ENCODE measurements at places on chromosomes 13 and 19.

- no peak for DNase-seq
Observed at GRCh38 chr19:34645551-34645950, 31.4 kb downstream of the SCGB2B2 start.

GRCh38 chr13:32585550-32586079 is 637 bp upstream of the PDS5B start:
- no peak for DNase-seq

DNA sequence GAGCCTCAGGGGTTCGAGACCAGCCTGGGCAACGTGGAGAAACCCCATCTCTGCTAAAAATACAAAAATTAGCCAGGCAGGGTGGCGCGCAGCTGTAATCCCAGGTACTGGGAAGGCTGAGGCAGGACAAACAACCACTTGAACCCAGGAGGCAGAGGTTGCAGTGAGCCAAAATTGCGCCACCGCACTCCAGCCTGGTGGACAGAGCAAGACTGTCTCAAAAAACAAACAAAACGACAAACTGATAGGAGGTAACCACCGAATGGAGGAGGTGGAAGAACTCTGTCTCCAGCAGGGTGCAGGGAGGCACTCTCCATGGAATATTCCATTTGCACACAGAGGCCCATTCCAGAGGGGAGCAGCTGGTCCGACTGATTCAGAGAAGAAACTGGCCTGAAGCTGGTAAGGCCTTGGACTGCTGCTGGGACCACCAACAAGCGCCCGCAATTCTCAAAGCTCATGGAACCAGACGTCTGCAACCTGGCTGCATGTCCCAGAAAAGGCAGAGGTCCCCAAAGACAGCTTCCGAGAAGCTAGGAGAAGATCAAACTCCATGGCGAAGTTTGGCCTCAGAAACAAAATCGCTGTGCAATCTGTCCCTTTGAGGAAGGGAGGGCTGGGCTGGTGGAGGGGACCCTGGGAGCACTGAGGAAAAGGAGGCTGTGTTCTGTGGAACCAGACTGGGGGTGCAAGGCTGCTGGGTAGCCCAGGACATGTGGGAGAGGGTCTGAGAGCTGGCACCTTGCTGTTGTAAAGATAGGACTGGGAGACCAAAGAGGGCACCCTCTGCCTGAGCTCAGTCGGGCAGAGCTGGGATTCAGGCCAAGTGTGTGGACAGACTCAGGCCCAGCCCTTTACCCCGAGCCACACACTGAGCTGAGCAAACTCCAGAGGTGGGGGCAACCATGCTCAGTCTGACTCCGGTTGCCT is 35.2 kb downstream of the SLC25A42 start:
- no peak for DNase-seq

- no peak for DNase-seq
Observed at GRCh38 chr13:93690139-93690538, 463.5 kb downstream of the GPC6 start.

DNA sequence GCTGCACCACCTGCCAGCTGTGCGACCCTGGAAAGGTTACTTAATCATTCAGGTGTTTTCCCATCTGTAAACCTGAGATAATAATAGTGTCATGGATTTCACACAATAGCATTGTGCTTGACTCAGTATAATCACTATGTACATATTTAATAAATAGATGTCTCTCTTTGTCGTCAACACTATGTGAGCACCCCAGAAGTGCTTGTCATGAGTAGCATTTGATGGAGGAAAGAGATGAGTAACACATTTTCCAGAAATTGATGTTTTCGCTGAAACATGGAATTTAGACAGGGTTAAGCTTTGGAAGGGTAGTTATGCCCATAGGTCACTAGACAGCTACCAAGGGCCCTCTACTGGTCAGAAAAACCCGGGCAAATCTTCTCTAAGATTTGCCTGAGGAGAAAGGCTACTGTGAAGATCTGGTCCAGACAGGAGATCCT is 9.5 kb upstream of the MBNL2 start:
- DNase-seq = no peak

All from cortex of kidney (tissue), 1 donor.